GOT3 (cell line): ENCODE measurements at places on chromosomes 2 and 18.

- DNase-seq: no peak
Observed at GRCh38 chr2:122886479-122887145, 1131.2 kb downstream of the TSN start.

DNA sequence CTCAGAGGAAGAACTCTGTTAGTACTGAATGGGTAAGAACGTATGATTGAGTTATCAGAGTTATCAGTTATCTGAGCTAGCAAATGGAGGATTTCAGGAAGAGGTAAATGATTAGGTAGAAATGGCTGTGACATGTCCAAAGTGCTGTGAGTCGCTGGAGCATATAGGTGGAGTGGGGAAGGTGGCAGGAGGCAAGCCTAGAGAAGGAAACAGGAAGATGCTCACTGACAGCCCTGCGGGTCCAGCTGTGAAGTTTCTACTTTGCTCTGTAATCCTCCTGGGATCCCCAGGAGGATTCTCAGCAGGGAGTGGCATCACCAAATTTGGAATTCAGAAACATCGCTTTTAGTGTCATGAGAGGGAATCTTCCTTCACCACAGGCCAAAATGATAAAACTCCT lies 52.0 kb downstream of the GYPC start:
- no peak for DNase-seq

GRCh38 chr2:97957432-97958183 lies 38.1 kb downstream of the TMEM131 start:
- no peak for DNase-seq

DNA sequence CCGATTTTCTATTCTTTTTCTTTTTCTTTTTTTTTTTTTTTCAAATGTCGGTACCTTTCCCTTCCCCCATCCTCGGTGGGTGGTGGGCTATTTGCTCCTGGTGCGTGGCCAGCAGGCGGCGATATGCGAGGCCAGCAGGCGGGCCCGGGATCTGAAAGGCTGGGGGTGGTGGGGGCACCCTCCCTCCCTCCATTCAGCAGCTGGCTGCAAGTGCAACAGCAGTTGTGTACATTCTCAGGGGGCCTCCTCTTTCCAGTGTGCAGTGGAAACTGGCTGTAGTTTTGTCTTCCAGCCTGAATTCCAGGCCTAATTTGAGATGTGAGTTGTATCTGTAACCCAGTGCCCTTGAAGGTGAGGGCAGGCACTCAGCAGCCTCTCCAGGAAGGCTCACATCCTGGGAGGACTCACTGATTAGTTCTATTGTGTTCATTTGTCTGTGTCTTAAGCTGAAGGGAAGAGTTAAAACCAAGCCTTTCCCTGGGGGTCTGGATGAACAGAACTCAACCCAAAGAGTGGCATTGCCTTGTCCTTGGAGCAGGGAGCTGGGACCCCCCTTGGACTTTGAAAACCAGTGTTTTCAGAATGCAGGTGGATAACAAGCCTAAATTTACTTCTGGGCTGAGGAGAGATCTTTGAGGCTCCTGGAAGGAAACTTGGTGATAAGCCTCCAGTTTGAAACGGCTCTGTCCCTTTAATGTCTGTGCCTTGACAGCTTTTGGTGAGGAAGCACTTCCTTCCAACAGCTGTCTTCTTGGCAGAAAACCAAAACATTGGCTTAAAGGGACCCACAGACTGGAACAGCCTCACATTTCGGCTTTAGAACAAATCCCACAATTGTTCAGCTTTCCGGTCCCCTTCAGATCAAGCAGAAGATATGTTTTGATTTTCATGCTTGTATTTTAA lies 3.3 kb downstream of the MYCN start:
- no peak for DNase-seq

DNA sequence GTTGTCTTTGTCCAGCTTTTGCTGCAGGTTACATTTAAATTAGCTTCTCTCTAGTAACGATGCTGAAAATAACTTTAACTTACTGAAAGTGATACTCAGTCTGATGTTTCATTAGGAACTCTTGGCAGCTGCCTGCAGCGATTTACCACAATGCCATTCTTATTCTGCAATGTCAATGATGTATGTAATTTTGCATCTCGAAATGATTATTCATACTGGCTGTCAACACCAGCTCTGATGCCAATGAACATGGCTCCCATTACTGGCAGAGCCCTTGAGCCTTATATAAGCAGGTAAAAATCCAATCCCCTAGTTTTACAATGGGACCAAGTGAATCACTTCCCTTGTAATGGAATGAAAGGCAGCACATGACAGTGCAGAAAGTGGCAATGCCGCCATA lies 16.3 kb upstream of the MFF start:
- no peak for DNase-seq

DNA sequence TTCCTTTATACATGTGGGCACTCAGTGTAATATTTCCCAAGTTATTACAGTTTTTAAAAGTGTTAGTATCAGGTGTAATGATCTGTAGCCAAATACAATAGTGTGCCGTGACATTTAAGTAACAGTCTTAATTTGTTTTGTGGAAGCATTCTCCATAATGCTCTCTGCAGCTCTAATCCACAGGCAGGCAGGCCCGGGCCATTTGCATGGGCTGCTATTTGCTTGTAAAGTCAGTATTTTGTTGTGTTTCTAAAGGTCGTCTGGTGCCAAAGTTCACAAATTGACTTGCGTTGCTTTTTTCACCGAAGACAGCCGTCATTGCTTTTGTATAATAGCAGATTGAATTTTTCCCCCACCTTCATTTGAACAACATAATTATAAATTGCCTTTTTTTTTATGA lies 153.0 kb downstream of the GBX2 start:
- DNase-seq: no peak

DNA sequence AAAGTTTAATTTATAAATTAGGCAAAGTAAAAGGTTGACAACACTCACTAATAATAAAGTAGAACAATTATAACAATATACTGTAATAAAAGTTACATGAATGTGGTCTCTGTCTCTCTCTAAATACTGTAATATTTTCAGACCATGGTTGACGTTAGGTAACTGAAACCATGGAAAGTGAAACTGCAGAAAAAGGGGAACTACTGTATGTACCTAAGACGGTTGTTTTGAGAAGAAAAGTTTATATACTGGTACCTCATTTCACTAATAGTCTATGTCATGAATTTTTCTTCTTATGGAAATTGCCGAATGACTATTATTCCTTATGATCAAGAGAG lies 166.7 kb upstream of the ZNF521 start:
- DNase-seq: no peak

DNA sequence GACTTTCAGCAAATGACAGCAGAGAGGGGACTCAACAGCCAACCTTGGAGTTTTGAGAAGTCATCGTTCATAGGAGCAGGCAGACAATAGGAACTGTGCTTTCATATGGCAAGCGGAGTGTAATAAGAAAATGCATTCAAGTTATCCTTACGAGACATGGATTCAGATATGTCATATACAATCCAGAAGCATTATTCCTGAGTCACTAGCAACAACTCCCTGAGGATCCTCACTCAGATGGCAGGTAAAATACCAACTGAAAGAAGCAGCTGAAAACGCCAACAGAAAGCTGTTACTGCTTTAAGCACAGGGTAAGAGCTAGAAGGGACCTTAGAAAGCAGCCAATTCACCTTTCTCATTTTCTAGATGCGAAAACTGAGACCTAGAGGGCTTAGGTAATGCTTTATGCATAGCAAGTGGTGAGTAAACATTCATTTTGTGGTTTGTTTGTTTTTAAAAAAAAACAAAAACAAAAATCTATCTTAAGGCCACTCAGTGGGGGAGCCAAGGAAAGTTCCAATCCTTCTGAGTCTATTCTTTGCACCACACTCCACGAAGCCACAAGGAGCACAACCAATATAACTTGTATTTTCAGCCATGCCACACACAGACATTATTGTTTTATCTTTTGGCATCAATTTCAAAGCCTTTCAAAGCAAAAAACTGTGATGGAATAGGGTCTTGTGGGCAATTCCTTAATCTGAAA lies 89.1 kb upstream of the RIOK3 start:
- no peak for DNase-seq

GRCh38 chr18:35371412-35372195 lies 5.5 kb downstream of the ZNF396 start:
- DNase-seq: no peak

- DNase-seq: no peak
Observed at GRCh38 chr2:8171608-8172007, 510.2 kb upstream of the ID2 start.

DNA sequence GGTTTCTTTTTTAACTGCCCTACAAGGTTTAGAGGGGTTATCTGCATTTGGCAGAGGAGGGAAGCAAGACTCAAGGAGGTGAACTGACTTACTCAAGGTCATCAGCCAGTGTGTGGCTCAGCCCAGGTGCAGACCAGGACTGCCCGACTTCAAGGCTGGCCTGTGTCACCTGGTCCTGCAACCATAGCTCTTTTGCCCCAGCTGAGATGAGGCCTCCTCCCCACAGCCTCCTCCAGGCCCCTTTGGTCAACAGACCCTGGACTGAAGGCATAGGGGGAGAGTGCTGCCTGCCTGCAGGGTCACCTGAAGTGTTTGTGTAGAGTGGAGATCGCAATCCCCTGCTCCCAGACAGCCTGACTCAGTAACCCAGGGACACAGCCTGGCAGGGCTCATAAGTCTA lies 168.5 kb upstream of the GLI2 start:
- no peak for DNase-seq

- no peak for DNase-seq
Observed at GRCh38 chr18:59052965-59053820, 86.5 kb upstream of the SEC11C start.

DNA sequence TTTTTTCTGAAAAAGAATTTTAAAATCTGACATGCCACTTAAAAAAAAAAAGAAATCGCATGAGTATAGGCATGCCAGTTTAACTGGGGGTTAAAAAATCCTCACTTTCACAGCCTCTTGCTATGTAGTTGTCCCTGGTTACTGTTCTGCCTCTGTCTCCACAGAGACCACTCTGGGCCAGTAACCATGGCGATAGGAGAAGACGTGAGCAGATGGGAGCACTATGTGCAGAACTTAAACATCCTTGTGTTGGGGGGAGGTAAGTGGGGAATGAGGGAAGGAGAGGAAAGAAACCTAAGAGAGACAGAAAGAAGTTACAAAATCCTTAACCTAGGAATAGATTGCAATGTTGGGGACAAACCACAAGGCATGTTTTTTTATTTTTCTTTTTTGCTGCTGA lies 75.9 kb upstream of the CYRIA start:
- no peak for DNase-seq

- no peak for DNase-seq
Observed at GRCh38 chr18:67104700-67105284, 411.7 kb downstream of the DSEL start.

DNA sequence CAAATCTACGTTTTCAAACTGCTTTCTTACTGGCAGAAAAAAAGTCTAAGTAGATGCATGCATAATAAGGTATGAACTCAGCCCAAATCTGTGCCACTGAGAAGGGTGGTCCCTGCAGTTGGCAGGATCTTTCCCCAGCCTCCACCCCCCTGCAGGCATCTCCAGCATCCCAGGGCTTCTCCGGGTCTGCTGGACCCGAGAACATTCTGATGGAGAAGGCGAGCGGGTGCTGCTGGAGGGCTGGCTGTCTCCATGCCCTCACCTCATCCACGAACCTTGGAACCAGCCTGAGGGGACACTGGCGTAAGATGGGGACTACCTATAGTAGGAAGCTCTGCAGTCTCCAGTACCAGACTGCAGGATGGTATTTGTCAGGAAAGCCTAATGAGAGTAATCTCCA lies 198.9 kb downstream of the HDAC4 start:
- DNase-seq: no peak

- no peak for DNase-seq
Observed at GRCh38 chr2:156399224-156399949, 36.8 kb upstream of the GPD2 start.

- no peak for DNase-seq
Observed at GRCh38 chr18:10588975-10589374, 63.1 kb downstream of the NAPG start.

- DNase-seq: no peak
Observed at GRCh38 chr2:158828378-158829164, 33.5 kb downstream of the DAPL1 start.

GRCh38 chr2:1245193-1245592 lies 168.1 kb upstream of the TPO start:
- DNase-seq: no peak

- DNase-seq: no peak
Observed at GRCh38 chr2:169734169-169734847, 676 bp downstream of the KLHL23 start.

DNA sequence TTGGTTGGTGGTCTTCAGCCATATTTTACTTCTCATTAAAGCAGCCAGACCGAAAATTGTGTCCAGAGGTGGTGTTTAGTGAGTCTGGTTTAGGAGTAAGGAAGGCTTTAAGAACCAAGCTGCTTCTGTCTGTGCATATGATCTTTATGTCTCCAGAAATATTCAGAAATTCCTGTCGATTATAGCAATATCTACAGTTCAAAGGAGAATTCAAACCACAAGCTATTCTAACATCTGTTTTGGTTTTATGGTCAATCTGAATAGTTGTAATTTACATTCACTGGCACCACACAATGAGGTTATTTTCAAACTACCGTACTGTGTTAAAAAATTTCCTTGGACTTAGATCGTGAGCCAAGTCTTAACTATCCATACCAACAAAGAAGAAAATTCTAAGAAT lies 11.3 kb downstream of the UPP2 start:
- no peak for DNase-seq

GRCh38 chr2:199441759-199442158 lies 16.0 kb downstream of the SATB2 start:
- no peak for DNase-seq

DNA sequence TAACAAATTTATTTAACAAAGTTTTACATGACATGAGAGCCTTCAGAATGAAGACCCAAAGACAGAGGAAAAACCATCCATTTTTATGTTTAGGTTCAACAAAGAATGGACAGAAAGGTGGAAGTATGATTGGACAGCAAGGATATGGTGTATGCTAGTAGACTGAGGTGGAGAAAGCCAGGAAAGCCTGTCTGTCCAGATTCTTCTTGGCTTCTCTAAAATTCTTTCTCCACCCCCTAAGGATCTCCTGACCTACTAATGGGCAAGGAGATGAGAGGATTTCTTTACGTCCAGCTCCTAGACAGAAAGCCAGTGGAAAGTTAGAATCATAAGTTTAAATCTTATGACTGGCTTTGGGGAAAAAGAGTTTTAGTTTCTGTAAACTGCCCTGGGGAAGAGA lies 3.0 kb downstream of the ATIC start:
- DNase-seq: no peak

- DNase-seq: no peak
Observed at GRCh38 chr2:28750316-28751251, 1.0 kb upstream of the PPP1CB start.

DNA sequence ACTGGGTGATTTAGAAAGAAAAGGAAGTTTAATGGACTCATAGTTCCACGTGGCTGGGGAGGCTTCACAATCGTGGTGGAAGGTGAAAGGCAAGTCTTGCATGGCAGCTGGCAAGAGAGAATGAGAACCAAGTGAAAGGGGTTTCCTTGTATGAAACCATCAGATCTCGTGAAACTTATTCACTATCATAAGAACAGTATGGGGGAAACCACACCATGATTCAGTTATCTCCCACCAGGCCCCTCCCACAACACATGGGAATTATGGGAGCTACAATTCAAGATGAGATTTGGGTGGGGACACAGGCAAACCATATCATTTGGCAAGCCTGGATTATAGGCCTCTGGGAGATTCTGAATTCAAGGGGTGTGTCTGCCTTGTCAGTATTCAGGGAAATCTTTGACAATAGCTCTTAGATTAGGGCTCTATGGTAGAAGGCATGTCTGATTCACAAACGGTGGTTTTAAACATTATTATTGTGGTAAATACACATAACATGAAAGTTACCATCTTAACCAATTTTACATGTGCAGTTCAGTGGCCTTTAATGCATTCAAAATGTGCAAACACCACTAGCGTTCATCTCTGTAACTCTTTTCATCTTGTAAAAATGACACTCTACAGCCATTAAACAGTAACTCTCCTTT lies 15.3 kb upstream of the PLB1 start:
- no peak for DNase-seq
